ENCODE measurements at places on chromosomes 3 and 15.

DNA sequence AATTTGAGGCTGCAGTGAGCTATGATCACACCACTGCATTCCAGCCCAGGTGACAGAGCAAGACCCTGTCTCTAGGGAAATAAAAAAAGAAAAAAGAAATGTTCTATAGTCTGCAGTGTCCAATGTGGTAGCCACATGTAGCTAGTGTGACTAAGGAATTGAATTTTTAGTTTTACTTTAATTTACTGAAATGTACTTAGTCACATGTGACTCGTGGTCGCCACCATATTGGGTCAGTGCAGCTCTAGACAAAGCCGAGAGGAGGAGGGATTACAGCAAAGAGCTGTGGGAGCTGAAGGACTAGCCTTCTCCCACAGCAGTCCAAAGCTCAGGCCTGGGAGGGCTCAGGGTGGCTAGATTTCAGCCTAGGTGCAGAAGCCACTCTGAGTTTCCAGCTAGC is 65.9 kb upstream of the NTRK3 start:
- DNase-seq, result no peak

GRCh38 chr3:167671878-167672427 is 18.2 kb upstream of the WDR49 start:
- DNase-seq, result no peak

GRCh38 chr3:197444793-197445379 is 110.9 kb downstream of the BDH1 start:
- DNase-seq, result no peak

DNA sequence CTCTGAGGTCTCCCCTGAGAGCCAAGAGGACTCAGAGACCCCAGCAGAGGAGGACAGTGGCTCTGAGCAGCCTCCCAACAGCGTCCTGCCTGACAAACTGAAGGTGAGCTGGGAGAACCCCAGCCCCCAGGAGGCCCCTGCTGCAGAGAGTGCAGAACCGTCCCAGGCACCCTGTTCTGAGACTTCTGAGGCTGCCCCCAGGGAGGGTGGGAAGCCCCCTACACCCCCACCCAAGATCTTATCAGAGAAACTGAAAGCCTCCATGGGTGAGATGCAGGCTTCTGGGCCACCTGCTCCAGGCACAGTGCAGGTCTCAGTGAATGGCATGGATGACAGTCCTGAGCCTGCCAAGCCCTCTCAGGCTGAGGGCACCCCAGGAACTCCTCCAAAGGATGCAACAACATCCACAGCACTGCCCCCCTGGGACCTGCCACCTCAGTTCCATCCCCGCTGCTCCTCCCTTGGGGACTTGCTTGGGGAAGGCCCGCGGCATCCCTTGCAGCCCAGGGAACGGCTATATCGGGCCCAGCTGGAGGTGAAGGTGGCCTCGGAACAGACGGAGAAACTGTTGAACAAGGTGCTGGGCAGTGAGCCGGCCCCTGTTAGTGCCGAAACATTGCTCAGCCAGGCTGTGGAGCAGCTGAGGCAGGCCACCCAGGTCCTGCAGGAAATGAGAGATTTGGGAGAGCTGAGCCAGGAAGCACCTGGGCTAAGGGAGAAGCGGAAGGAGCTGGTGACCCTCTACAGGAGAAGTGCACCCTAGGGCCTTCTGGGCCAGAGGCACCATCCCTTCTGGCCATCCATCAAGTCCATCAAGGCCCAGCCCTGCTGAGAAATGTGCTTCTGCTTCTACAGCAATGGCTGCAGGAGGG is 23.6 kb downstream of the PLEKHO2 start:
- DNase-seq, result no peak

DNA sequence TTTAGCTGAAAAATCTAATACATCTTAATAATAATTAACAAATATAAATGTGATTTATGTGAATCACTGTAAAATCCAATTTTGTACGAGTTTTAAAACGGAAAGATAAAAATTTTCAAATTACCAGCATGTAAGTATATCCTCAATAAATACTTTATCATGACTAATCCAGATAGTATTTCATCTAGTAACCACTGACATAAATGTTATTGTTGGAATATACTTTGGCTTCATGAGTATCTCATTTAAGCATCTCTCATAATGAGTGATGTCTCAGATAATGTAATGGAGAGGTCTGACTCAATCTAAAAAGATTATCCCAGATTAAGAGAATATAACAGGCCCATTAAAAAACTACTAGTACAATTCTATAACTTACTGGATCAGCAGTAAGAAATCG is 216.3 kb downstream of the STAG1 start:
- no peak for DNase-seq

DNA sequence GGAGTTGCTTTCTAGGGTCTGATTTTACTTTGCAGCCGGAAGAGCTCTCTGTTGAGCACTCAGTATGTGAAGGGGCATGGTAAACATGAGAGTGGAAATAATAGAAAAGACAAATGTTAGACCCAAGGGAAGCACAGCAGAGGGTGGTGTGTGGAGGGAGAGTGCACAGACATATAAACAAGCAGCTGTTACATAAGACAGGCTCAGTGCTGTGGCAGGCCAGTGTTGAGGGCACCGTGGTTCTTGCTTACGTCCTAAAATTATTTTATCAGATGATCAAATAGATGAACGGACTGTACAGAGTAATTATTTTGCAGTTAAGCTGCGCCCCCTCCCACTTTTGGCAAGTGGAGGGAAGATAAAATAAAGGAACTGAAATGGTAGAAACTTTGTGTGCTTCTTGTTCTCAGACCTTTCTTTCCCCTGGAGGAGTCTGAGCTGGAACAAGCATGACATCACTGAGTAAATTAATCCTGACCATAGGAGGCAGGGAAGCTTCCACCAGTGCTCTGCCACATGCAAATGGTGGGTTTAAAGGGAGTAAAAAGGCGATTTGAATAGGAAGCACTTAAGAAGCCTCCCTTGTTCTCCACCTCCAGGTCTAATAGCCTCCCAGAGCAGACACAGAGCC is 205.6 kb downstream of the IL20RB start:
- DNase-seq, result no peak

GRCh38 chr3:116291141-116291540 is 154.1 kb downstream of the LSAMP start:
- no peak for DNase-seq

DNA sequence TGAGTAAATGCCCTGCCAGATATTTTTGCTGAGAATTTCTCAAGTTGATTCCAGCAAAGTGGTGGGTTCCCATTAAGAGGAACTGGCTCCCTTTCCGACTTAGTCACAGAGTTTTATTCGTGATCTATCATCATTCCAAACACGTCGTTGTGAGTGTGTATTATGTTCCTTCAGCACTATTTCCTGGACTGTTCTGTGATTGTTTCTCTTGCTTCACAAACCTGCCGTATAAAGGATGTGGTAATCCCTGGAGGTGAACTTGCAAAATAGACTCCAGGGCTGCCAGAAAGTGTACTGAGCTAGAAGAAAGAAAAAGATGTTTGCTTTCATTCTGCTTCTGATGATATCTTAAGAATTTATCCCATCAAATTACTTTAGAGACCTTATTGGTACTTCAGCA is 14.5 kb upstream of the CAPN3 start:
- DNase-seq, result peak; percentile 29

- DNase-seq, result no peak
Measured at GRCh38 chr15:99249270-99249841, at the start of gene TTC23. Gene TTC23, minus strand, starts transcription at chr15:99249581. Its CDS starts 20,869 bp downstream, at chr15:99228712.

- no peak for DNase-seq
Measured at GRCh38 chr3:139388821-139389551, 461 bp downstream of the COPB2 start.

DNA sequence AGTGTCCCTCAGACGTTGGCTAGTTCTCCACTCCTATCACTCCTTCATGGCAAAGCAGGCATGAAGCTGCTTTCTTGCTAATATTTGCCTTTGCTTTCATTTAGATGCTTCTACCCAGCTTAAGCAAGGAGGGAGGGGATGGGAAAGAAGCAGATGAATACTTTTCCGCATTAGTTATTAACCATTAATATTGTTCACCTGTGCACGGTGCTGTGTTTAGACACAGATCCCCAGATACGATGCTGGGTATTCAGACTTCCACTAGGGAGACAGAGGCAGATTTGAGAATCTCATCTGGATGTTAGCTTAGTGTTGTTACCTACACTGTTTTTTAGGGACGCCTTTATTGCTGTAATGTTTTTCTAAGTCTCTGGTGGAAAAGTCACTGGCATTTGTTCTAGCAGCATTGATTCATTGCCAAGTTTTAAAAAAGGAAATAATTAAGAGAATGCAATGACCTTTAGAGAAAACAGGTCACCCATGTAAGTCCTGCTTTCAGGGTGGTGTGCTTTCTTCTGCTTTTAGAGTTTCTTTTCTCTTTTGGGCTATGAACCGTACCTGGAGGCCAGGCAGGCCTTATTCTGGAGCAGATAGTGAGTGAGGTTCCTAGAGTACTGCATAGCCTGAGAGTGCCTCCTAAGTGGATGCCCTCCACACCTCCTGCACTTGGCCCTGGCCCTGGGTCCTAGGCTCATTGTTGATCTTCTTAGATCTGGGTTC is 55.5 kb downstream of the MYZAP start:
- no peak for DNase-seq

DNA sequence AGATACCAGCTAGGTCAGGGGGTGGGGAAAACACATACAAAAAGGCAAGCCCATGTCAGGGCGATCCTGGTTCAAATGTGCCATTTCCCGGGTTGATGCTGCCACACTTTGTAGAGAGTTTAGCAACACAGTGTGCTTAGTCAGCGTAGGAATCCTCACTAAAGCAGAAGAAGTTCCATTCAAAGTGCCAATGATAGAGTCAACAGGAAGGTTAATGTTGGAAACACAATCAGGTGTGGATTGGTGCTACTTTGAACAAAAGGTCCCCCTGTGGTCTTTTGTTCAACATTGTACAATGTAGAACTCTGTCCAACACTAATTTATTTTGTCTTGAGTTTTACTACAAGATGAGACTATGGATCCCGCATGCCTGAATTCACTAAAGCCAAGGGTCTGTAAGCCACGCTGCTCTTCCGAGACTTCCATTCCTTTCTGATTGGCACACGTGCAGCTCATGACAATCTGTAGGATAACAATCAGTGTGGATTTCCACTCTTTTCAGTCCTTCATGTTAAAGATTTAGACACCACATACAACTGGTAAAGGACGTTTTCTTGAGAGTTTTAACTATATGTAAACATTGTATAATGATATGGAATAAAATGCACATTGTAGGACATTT is 28.9 kb downstream of the TPM1 start:
- DNase-seq, result no peak

- DNase-seq, result no peak
Measured at GRCh38 chr15:100093211-100094126, 248.3 kb downstream of the ADAMTS17 start.

DNA sequence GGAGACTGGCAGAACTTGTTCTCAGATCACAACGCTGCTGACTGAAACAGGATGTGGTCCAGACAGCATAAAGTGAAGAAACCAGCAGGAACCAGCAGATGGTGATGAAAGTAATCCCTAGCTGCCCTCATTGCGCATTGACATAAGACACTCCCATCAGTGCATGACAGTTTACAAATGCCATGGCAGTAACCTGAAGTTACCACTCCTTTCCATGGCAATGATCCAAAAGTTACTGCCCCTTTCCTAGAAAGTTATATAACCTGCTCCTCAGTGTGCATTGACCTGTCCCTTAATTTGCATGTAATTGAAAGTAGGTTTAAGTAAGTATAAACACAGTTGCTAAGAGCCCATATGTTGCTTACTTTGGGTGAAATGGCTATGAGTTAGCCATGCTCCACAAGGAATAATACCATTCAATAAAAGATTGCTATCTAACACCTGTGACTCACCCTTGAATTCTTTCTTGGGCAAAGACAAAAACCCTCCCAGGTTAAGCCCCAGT is 149.1 kb upstream of the CD96 start:
- no peak for DNase-seq

GRCh38 chr3:14405360-14406238 is 3.2 kb downstream of the SLC6A6 start:
- DNase-seq, result no peak

DNA sequence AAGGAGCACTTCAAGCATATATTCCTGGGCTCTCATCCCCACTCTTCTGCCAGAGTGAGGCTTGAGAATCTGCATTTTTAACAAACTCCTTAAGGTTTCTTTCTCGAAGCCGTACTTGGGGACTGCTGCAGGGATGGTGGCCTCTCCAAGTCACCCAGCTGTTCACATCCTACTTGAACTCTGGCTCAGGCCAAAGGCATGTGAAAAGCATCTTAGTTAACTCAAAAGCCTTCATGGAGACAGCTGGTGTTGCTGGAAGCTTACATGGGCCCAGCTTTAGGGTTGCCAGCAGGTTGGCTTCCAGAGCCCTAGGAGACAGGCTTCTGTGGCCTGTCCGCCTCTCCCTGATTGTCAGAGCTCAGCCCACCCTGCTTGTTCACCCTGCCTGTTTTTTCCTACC is 139.2 kb downstream of the THSD4 start:
- no peak for DNase-seq

GRCh38 chr15:90862964-90863778 is 5.2 kb upstream of the FURIN start:
- no peak for DNase-seq

- no peak for DNase-seq
Measured at GRCh38 chr15:74451322-74451721, 9.6 kb downstream of the UBL7 start.

- DNase-seq, result no peak
Measured at GRCh38 chr15:37771465-37771864, 163.0 kb upstream of the TMCO5A start.

GRCh38 chr3:113129168-113129567 is 82.2 kb upstream of the BOC start:
- DNase-seq, result no peak

GRCh38 chr15:85489773-85490493 is 109.5 kb downstream of the AKAP13 start:
- DNase-seq, result no peak

GRCh38 chr15:91192285-91192684 is 92.2 kb downstream of the SV2B start:
- no peak for DNase-seq

GRCh38 chr15:75234191-75234810 is 23.8 kb upstream of the GOLGA6C start:
- DNase-seq, result no peak

DNA sequence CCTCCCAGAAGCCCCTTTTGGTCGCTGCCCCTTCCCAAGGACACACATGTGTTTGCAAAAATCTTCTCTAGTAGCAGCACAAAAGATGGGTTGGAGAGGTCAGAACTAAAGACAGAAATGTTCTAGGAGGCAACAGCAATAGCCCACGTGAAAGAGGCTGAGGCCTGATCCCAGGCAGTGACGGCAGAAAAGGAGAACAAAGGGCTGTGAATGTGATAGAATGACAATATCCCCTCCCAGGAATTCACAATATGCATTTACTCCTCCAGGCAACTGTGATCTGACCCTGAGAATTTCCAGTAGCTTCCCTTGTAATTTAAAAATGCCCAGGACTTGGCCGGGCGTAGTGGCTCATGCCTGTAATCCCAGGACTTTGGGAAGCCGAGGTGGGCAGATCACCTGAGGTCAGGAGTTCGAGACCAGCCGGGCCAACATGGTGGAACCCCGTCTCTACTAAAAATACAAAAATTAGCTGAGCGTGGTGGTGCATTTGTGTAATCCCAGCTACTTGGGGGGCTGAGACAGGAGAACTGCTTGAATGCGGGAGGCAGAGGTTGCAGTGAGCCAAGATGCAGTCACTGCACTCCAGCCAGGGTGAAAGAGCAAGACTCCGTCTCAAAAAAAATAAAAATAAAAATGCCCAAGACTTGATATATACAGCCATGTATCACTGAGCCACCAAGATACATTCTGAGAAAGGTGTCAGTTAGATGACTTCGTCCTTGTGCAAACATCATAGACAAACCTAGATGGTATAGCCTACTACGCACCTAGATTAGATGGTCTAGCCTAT is 43.6 kb upstream of the PIAS1 start:
- no peak for DNase-seq

GRCh38 chr3:158333736-158334135 is 223.8 kb downstream of the RSRC1 start:
- DNase-seq, result no peak

- DNase-seq, result no peak
Measured at GRCh38 chr3:100419406-100419805, 18.1 kb downstream of the LNP1 start.
